Type B pancreatic cell (in vitro differentiated cells): ENCODE measurements at places on chromosomes 5 and 9. TPM values are rescaled to one million over a fixed set of nuclear protein-coding genes. Genes with fewer than 3 reads are reported as not detected.

GRCh38 chr9:134971696-134972095, 54.0 kb upstream of the FCN1 start:
- peak; percentile 51 for DNase-seq
- H3K27me3 ChIP-seq = peaks cover 54% of the 10 kb centered on the region
- peaks cover 11% of the 10 kb centered on the region for H3K4me1 ChIP-seq
- no peak overlapping the region for H3K4me3 ChIP-seq
- no peaks in the 10 kb centered on the region for H3K36me3 ChIP-seq

- no peak for DNase-seq
- H3K36me3 ChIP-seq = no peaks in the 10 kb centered on the region
- H3K4me3 ChIP-seq = no peak overlapping the region
- H3K4me1 ChIP-seq = peaks cover 10% of the 10 kb centered on the region
Observed at GRCh38 chr5:136098176-136098575, 34.5 kb upstream of the SMAD5 start.

DNA sequence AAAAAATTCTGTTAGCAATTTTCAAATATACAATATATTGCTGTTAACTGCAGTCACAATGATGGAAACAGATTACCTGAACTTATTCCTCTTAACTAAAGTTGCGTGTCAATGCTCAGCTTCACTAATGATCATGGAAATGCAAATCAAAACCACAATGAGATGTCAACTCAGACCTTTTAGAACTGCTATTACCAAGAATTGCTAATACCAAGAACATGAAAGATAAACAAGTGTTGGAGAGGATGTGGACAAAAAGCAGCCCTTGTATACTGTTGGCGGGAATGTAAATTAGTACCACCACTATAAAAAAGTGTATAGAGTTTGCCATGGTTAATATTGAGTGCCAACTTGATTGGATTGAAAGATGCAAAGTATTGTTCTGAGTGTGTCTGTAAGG, 1409.7 kb upstream of the CDH18 start:
- no peaks in the 10 kb centered on the region for H3K4me1 ChIP-seq
- H3K27ac ChIP-seq = no peak overlapping the region
- H3K4me3 ChIP-seq = no peak overlapping the region
- no peak for DNase-seq
- H3K27me3 ChIP-seq = no peaks in the 10 kb centered on the region

GRCh38 chr5:115284021-115284420, 12.4 kb downstream of the CCDC112 start:
- DNase-seq = no peak
- H3K36me3 ChIP-seq = peaks cover 3% of the 10 kb centered on the region
- no peaks in the 10 kb centered on the region for H3K27me3 ChIP-seq
- H3K27ac ChIP-seq = no peak overlapping the region
- H3K4me3 ChIP-seq = no peak overlapping the region
- peaks cover 7% of the 10 kb centered on the region for H3K4me1 ChIP-seq

GRCh38 chr9:126436545-126437267, 110.1 kb downstream of the MVB12B start:
- H3K4me1 ChIP-seq = peaks cover 22% of the 10 kb centered on the region
- peaks cover 4% of the 10 kb centered on the region for H3K36me3 ChIP-seq
- H3K27ac ChIP-seq = no peak overlapping the region
- DNase-seq = peak; percentile 40
- H3K4me3 ChIP-seq = no peak overlapping the region

- no peak for DNase-seq
- H3K4me1 ChIP-seq = peaks cover 7% of the 10 kb centered on the region
Observed at GRCh38 chr5:132354381-132355139, 14.9 kb upstream of the SLC22A5 start.

GRCh38 chr9:35932735-35933134, 23.4 kb downstream of the SPAAR start:
- no peak overlapping the region for H3K27ac ChIP-seq
- peaks cover 3% of the 10 kb centered on the region for H3K4me1 ChIP-seq
- no peak for DNase-seq
- H3K36me3 ChIP-seq = no peaks in the 10 kb centered on the region
- H3K27me3 ChIP-seq = peaks cover 33% of the 10 kb centered on the region

DNA sequence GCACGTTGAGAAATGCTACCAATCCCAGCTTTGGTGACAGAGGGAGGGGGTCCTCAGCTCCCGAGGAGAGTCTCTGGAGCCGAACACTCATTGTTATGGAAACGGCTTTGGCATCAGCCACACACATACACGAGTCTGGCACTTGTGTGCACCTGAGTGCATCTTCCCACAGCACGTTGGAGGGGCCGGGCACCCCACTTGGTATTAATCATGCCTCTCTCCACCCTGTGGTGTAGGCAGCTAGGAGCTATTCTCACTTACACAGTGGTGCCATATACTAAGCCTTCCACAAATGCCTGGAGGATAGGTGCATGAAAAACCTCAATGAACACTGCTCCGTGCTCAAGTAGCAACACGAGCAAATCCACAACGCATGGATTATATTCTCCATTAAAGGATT, 133.9 kb upstream of the PANK3 start:
- H3K27me3 ChIP-seq = peaks cover 40% of the 10 kb centered on the region
- no peak overlapping the region for H3K27ac ChIP-seq
- H3K36me3 ChIP-seq = peaks cover 3% of the 10 kb centered on the region
- DNase-seq = peak; percentile 34

SPARC gene
- total RNA-seq = 454 and 973 TPM in 2 replicates
